HuH-7.5 (cell line): ENCODE measurements at places on chromosomes 7 and 10.
A peak's percentile ranks its signal among the peaks of the same experiment; 100 is the strongest.

GRCh38 chr10:95818668-95819067 is 62.7 kb downstream of the ENTPD1 start:
- DNase-seq, result peak; percentile 27

DNA sequence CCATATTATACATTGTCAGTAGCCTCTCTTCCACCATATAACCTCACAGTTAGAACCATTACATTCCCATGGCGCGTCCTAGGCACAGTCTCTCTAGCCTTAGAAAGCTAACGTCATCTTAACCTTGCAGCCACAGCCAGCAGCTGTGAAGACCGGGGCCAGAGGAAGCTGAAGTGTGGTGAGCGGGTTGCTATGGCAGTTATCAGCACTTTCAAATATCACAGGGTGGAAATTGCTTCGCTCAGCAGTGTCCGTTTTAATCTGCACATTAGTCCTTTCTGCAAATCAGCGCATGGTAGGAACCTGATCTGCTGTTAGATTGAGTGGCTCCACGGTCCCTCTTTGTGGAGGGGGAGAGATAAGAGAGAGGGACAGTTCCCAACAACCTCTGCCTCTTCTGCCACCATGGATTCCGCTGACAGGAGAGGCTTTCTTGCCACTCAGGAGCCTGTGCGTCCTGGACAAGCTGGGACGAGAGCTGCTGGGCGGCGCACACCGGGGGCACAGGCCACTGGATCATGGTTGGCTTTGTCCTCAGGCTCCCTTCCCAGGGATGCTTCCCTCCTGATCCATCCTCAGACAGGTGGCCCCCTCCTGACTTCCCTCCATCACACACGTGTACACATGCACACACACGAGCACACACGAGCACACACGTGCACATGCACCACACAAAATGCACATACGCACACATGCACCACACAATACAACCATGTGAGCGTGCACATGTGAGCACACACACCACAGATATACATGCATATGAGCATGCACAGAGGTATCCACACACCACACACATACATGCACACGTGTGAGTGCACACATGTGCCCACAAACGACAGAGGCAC is 93.8 kb downstream of the WDR37 start:
- DNase-seq, result no peak

GRCh38 chr10:68179016-68179415 is 52.9 kb downstream of the ATOH7 start:
- DNase-seq, result no peak

DNA sequence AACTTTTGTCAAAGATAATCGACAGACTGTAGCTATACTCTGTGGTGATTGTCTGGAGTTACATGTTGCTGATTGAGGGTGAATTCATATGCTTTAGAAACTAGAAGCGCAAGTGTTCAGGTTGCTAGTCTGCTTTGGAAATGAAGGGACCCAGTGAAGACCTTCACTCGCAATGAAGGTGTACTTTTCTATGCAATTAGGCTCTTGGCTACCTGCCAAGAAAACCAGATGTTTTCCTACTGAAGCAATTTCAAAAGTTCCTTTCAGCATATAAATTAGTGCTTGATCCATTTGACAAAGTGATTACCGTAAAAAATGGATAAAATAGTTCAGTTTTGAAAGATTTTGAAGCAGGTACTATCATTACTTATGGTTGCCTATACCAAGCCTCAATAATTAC is 10.0 kb upstream of the STK31 start:
- no peak for DNase-seq

DNA sequence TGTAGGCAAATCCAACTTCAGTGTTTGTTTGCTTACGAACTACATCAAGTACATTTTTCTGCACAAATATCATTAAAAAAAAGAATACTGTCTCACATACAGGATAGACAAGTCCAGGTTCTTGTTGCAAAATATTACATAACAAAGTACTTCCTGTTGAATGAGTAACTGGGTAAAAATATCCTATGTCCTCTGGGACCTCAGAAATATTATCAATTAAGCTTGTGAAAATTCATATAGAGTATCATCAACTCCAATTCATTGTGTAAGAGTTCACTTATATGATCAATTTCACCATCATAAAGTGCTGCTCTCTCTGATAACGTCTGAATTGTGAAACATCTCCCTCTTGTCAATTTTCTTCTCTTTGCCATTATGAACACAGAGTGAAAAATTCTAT is 22.6 kb downstream of the HERC4 start:
- no peak for DNase-seq

- no peak for DNase-seq
Observed at GRCh38 chr10:132897516-132898381, 44.6 kb downstream of the CFAP46 start.
